ENCODE measurements at places on chromosomes 7 and 10.

- no peak for DNase-seq
These were observed 592.7 kb upstream of the GALNT17 start for GRCh38 chr7:70539205-70539604.

- no peak for DNase-seq
These were observed 169.7 kb downstream of the CACNA2D1 start for GRCh38 chr7:82273886-82274285.

DNA sequence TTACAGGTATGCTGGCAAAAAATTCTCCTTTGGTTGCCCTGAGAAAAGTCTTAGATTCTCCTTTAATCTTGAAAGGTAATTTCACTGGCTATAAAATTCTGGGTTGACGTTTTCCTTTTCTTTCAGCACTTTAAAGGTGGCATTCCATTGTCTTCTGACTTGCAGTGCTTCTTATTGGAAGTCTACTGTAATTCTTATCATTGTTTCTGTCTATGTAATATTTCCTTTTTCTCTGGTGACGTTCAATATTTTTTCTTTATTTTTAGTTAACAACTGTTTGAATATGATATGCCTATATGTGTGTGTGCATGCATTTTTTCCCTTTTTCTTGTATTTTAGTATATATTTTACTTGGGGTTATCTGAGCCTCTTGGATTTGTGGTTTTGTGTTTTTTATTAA lies 111.0 kb downstream of the GPR158 start:
- DNase-seq: no peak

DNA sequence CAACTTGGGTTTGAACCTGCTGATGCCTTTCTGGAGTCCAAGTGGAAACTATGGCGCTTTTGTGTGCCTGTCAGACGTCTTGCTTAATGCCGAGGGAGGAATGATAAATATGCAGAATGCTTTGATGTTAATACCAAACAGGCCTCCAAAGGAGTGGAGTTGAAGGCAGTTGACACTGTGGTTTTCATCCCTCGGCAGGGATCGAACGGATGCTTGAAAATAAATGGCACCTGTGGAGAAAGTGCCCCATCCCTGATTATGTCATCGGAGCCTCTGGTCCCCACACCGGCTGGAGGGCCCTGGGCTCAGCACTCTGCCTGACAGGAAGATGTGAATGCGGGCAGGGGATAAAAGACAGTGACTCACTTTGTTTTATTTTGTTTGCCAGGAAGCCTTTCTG lies 148.7 kb upstream of the GPR26 start:
- DNase-seq: no peak

- DNase-seq: no peak
These were observed 336.2 kb downstream of the WDR11 start for GRCh38 chr10:121187391-121187790.

All from activated T-helper 1 cell treated with anti-CD3 and anti-CD28 coated beads, Interleukin-2, amount 50 U/mL, for 16 hours (primary cell).